Tibial nerve (tissue), 4 donors: ENCODE measurements at places on chromosomes 5 and 9. TPM values are rescaled to one million over a fixed set of nuclear protein-coding genes. Genes with fewer than 3 reads are reported as not detected.

The OLFM1 gene
- total RNA-seq: 40.6 TPM

The PDZD2 gene
- total RNA-seq: 102 TPM

The IL13 gene
- not detected for total RNA-seq

The N4BP3 gene
- 1.3 TPM for total RNA-seq

- DNase-seq: no peak
These were observed 151.8 kb upstream of the TLX3 start for GRCh38 chr5:171157276-171157675.

DNA sequence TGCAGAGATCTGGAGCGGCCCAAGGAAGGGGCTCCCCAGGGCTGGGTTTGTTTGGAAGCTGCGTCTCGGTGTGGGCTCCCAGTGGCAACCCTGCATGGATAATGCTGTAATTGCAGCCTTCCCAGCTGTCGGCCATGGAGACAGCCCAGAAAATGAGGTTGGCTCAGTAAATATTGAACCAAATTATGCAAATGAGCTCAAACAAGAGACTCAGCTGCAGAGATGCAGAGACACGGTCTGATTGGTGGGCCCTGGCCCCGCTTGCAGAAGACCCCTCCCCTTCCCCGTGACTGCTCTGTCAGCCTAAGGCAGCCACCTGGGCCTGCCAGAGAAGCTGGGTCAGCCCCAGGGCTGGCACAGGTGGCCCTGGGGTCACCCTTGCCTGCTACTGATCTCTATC, 75.9 kb downstream of the RAD23B start:
- no peak for DNase-seq

DNA sequence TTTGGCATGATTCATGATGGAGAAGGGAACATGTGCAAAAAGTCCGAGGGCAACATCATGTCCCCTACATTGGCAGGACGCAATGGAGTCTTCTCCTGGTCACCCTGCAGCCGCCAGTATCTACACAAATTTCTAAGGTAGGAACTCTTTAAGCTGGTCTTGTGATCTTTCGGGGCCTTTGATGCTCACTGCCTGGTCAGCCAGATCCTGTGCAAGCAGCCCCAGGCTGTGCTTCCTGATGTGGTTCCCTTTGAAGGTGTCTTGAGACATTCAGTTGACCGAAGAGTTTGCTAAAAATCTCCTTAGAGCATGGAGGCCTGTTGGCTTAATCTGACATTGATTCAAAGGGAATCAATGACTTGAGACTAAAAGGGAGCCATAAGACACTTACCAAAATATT, 60.0 kb downstream of the ADAMTS16 start:
- DNase-seq: no peak

GRCh38 chr5:179874536-179875292, 16.1 kb upstream of the MRNIP start:
- DNase-seq: no peak

DNA sequence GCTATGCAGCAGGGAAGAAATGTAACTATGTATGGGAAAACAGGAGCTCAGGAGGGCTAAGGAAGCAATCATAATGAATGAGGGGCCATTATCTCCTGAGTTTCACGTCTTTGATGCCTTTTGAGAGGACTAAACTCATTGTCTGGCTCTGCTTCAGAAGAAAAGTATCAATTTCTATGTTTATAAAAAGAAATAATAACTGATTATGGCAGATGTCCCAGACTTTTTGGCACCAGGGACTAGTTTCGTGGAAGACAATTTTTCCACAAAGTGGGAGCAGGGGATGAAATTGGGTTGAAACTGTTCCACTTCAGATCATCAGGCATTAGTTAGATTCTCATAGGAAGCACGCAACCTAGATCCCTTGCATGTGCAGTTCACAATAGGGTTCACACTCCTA, 8.7 kb upstream of the IL7R start:
- DNase-seq: no peak

GRCh38 chr5:67215519-67216471, 19.2 kb upstream of the CD180 start:
- peak; percentile 66 for DNase-seq
